ENCODE measurements at places on chromosomes 5 and 9. TPM values are rescaled to one million over a fixed set of nuclear protein-coding genes. Genes with fewer than 3 reads are reported as not detected.

- H3K4me1 ChIP-seq = no peaks in the 10 kb centered on the region
- H3K27ac ChIP-seq = no peak overlapping the region
- no peaks in the 10 kb centered on the region for H3K36me3 ChIP-seq
- DNase-seq = no peak
Measured at GRCh38 chr5:2753452-2754420, 2.3 kb upstream of the IRX2 start.

SLC34A1 gene
- 0.12 TPM for total RNA-seq

DNA sequence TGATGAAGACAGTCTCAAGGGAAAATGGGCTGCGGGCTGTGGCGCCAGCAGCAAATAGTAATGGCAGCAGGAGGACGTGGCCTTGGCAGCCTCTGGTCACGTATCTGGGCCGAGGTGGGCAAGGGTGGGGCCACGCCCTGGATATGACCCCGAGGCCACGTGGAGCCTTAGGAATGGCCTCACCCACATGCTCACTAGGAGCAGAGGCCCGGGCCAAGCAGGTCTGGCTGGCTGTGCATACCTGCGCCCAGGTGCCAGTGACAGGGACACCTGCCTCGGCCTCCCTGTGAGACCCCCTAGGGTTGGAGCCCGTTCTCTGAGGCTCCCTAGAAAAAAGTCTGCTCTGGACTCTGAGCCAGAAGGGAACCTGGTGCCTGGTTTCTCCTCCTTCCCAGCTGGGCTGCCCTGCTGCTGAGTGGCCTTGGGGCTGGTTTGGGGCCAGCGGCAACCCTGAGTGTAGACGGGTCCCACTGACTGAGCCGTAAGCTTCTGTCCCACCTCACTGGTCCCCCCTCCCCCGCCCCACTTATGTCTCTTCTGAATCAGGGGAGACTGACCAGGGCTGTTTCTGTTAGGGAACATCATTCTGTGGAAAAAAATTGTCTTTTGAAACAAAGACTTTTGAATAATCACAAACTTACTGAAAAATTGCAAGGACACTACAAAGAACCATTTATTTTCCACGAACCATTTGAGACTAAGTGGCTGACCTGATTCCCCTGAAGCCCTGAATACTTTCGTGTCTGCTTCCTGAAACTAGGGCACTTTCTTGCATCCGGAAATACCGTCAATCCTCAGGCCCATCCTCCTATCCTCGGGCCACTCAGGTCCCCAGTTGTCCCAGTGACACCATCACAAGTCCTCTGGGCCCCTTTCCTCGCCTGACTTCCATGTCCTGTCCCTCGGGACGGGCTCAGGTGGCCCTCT, 60.8 kb downstream of the WNK2 start:
- no peaks in the 10 kb centered on the region for H3K27me3 ChIP-seq
- H3K4me3 ChIP-seq = no peak overlapping the region
- no peak for DNase-seq
- H3K27ac ChIP-seq = no peak overlapping the region

DNA sequence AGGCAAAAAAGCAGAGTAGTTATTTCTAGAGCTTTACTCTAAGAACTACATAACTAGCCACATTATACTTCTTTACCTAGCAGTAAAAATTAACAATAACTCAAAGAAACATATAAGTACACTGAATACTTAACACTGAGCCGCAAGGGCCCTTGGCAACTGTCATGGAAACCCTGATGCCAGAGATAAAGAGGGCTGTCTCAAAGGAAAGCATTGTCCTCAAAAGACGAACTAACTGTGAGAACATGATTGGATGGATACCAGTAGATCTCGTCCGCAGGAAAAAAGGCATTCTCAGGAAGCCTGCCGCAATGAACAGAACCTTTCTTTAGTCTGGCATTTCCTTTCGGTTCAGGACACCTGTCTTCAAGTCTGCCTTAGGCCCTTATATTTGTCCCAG, 379.0 kb upstream of the SLC30A5 start:
- no peaks in the 10 kb centered on the region for H3K27me3 ChIP-seq
- no peaks in the 10 kb centered on the region for H3K36me3 ChIP-seq
- DNase-seq = no peak

SLC25A25 gene
- total RNA-seq = 55.4 TPM

DNA sequence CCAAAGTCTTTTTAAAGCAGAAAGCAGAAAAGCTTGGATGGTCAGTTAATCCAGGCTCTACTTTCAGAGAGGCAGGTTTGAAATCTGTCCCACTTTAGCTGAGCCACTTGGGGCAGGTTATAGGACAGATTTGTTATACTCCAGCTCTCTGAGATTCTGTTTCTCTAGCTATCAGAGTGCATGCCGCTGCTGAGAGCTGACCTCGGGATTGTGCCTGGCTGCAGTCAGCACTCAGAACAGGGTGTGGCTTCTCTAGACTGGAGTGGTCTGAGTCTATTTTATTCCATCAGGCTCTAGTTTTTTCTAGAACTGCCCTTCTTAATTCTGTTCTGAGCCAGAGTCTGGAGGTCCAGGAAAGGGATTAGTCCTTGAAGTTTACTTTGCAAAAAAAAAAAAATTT, 67.7 kb downstream of the NDFIP1 start:
- H3K27ac ChIP-seq = no peak overlapping the region
- H3K27me3 ChIP-seq = no peaks in the 10 kb centered on the region
- DNase-seq = no peak
- no peak overlapping the region for H3K4me3 ChIP-seq
- no peaks in the 10 kb centered on the region for H3K36me3 ChIP-seq
- H3K4me1 ChIP-seq = no peaks in the 10 kb centered on the region

DNA sequence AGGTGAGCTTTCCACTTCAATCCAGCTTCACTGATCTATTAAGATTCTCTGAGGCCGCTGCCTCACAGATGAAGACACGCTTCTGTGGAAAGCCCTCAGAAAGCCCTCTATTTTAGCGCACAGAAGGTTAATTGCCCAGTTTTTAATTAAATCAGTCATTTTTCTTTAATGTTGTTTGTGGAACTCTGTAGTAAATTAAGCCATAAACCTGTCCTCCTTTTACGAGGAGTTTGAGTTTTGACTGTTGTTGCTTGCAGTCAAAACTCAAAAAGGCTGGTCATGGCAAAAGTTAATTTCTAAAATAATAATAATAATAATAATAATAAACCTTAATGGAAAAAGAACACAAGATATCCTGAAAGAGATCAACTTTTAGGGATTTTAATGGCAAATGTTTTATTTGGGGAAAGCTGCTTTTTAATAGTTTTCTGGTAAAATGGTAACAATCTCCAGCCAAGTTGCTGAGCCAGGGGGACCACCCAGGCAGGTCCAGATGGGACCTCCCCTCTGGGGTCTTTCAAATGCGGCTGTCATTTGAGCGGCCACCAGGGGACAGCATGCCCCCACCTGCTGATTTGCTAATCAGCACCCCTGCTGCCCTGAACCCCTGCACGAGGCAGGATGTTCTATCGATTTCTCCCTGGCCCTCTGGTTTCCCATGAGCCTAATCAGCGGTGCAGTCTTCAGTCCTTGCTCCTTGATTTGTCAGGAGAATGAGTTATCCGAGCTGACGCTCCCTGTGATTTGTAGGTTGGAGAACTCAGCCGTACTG, 247.2 kb downstream of the FSTL4 start:
- no peak for DNase-seq
- no peaks in the 10 kb centered on the region for H3K4me1 ChIP-seq
- no peaks in the 10 kb centered on the region for H3K27me3 ChIP-seq
- H3K27ac ChIP-seq = no peak overlapping the region

PCDHA10 gene
- total RNA-seq = not detected

DNA sequence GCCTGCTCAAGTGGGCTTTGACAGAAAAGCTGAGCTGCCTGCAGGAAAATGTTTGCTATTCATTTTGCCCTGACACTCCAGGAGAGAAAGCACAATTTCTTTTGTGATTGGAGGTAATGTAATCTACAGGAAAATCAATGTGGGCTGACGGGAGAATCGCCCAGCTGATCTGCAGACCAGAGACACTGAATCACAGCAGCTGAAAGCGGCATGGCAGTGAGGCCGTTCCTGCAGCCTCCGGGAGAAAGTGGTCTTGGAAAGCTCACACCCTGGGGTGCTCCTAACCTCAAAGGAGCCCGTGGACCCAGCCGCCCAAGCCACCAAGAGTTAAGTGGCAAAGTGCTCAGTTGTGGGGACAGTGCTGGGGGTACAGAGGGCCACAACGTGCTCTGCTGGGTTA, 593.6 kb downstream of the BNC2 start:
- H3K4me3 ChIP-seq = no peak overlapping the region
- no peaks in the 10 kb centered on the region for H3K27me3 ChIP-seq
- H3K36me3 ChIP-seq = no peaks in the 10 kb centered on the region

- H3K4me3 ChIP-seq = no peak overlapping the region
- H3K27ac ChIP-seq = no peak overlapping the region
- no peaks in the 10 kb centered on the region for H3K27me3 ChIP-seq
- no peak for DNase-seq
- no peaks in the 10 kb centered on the region for H3K4me1 ChIP-seq
Measured at GRCh38 chr5:129748913-129749880, 1.3 kb downstream of the MINAR2 start.

DNA sequence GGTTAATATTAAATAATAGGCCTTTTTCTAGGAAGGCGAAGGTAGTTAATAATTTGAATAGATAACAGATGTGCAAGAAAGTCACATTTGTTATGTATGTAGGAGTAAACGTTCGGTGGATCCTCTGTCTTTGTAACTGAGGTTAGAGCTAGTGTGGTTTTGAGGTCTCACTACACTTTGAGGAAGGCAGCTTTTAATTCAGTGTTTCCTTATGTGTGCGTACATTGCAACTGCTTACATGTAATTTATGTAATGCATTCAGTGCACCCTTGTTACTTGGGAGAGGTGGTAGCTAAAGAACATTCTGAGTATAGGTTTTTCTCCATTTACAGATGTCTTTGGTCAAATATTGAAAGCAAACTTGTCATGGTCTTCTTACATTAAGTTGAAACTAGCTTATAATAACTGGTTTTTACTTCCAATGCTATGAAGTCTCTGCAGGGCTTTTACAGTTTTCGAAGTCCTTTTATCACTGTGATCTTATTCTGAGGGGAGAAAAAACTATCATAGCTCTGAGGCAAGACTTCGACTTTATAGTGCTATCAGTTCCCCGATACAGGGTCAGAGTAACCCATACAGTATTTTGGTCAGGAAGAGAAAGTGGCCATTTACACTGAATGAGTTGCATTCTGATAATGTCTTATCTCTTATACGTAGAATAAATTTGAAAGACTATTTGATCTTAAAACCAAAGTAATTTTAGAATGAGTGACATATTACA, 45.7 kb downstream of the TGFBR1 start:
- no peak for DNase-seq
- no peaks in the 10 kb centered on the region for H3K4me1 ChIP-seq
- no peak overlapping the region for H3K27ac ChIP-seq
- H3K27me3 ChIP-seq = no peaks in the 10 kb centered on the region

All from right lobe of liver (tissue), 6 donors.